NCI-H1417 treated with DMSO at 0.1 percent for 48 hours (cell line): ENCODE measurements at places on chromosomes 5 and 9.

- no peak for DNase-seq
Measured at GRCh38 chr9:93983875-93984274, 28.7 kb upstream of the BARX1 start.

DNA sequence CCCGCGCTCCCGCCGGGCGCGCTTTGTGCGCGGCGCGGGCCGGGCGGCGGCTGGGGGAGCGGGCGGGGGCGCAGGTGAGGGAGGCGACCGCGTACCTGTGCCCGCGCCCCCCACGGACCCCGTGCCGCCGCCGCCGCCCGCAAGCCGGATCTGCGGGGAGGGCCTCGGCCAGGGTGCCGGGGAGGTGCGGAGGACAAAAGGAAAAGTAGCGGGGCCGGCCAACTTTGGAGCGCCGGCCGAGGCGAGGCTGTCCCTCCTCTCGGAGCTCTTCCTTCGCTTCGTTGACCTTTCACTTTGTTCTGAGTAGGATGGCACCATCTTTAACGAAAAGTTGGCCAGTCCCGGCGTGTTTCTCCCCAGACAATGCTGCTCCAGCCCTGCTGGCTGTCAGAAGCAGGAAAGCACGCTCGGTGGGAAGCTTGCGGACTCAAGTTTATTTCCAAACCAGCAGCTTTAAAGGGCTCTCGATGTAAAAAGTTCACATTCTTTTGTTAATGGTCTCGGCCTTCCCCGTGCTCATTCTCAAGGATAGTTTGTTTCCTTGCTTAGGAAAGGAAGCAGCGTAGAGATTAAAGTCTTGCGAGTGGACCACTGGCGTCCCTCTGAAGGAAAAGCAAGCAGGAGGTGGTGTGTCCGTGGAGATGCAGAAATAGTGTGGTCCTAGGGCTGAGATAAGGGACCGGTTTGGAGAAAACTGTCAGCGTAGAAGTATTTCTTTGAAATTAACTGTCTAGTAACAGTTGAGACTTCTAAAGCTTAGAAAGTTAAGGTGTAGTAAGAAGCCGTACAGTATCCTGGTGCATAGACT lies 639 bp downstream of the EHMT1 start:
- no peak for DNase-seq

DNA sequence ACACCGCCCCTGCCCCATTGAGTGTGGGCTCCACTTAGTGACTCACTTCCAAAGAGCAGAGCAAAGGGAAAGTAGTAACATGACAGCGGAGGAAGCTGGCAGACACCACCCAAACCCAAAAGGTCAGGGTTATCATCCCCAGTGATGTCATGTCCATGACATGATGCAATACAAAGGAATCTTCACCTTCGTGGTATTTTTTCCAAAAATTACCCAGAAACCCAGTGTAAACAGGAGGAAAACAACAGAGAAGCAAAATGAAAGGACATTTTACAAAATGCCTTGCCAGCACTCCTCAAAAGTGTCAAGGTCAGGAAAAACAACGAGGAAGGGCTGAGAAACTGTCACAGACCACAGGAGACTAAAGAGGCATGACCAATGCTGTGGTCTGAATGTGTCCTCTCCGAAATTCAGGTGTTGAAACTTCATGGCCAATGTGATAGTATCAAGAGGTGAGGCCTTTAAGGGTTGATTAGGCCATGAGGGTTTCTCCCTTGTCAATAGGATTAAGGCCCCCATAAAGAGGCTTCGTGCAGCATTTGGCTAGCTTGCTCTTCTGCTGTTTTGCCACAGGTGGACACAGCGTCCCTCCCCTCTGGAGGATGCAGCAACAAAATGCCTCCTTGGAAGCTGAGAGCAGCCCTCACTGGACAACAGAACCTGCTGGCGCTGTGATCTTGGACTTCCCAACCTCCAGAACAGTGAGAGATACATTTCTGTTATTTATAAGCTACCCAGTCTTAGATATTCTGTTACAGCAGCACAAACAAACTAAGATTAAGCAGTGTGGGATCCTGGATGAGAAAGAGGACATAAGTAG lies 30.5 kb upstream of the MED10 start:
- DNase-seq: no peak

- DNase-seq: no peak
Measured at GRCh38 chr9:127927201-127927987, 3.2 kb downstream of the PIP5KL1 start.

GRCh38 chr5:150613991-150614660 lies 26.3 kb upstream of the SYNPO start:
- no peak for DNase-seq

- no peak for DNase-seq
Measured at GRCh38 chr9:94287877-94288513, 28.9 kb downstream of the ZNF169 start.

DNA sequence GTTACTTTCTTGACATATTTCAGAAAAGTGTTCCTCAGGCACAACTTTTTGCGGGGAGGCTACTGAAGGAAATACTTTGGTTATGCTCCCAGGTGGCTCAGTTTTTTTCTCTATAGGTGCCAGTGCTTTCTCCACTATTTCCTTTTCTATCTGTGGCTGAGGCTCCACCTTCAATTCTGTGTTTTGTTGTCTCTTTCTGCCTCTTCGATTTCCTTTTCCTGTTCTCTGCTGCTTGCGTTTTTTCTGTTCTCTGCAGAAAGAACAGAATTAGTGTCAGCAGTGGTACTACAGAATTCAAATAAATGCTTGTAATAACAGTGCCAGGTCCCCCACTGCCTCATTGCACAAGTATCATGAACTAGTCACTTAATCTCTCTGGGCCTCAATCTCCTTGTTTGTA lies 7.0 kb downstream of the HEMGN start:
- DNase-seq: no peak

GRCh38 chr9:1236061-1236460 lies 185.9 kb downstream of the DMRT2 start:
- no peak for DNase-seq

DNA sequence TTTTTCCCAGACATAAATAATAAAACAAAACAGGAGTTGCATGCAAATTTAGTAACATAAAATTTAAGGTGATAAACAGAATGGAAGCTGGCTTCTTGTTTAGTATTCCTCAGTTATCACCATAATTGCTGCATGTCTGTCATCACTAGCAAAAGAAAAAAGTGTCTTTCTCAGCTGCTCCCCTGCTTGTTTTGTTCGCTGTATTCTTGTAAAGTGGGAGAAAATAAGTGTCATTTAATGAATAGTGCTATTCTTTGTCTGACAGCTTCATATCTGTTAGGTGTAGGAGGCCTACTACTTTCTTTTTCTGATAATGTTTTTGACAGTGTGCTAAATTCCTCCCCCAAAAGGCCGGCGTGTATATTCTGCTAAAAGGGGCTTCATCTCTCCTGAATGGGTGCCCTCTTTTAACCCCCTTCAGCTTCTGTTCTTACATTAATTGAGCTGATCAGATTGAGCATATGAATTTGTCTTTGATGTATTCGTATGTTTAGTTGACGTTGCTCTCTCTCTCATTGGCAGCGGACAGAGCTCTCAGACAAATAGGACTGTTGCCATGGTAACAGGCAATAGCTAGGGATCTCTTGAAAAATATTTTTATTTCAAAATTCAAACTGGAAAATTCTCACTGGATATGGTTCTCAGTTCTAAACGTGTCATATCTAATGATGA lies 303.8 kb downstream of the KIAA0825 start:
- no peak for DNase-seq

- no peak for DNase-seq
Measured at GRCh38 chr5:126004636-126005035, 418.6 kb upstream of the GRAMD2B start.

DNA sequence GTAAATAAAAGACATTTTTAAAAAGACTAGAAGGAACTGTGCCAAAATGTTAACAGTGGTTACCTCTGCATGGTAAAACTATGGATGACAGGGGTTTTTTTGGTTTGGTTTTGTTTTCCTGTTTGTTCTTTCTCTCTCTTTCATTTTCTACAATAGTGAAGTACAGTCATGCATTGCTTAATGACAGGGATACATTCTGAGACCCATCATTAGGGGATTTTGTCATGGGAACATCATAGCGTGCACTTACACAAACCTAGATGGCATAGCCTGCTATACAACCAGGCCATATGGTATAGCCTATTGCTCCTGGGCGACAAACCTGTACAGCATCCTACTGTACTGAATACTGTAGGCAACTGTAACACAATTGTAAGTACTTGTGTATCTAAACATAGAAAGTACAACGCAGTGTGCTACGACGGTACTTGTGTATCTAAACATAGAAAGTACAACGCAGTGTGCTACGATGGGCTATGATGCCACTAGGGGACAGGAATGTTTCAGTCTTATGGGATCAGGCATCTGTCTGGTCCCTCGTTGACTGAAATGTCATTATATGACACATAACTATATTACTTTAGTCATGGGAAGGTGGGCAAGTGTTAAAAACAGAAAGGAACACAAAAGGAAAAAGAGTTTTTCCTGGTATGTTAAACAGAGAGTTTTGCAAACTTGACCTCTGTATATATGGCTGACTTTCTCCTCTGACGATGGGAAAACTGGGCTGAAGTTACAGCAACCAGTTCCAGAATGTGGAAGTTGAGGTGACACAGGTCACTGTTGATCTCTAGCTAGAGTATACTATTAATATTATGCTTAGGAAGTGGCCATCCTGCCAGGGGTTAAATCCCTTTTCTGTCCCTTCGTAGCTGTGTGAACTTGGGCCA lies 7.4 kb upstream of the ADAM19 start:
- DNase-seq: no peak

DNA sequence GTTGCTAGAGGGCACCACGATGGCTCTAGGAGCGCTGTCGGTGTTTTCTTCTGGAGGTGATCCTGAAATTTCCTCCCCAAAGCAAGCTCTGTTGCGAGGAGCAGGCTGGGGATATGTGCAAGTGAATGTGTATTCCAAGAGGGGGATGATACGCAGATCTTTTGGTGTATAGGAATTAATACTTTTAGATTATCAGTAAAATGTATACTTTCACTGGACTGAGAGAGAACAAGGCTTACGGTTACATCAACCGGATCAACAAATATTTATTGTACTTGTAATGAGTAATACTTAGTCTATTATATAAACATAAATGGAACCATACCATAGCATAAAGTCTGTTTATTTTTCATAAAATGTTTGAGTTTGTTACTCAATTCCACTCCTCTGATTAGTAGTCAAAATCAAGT lies 632 bp upstream of the PRKAA1 start:
- DNase-seq: peak; percentile 37
